ENCODE measurements at places on chromosomes 7 and 10.

DNA sequence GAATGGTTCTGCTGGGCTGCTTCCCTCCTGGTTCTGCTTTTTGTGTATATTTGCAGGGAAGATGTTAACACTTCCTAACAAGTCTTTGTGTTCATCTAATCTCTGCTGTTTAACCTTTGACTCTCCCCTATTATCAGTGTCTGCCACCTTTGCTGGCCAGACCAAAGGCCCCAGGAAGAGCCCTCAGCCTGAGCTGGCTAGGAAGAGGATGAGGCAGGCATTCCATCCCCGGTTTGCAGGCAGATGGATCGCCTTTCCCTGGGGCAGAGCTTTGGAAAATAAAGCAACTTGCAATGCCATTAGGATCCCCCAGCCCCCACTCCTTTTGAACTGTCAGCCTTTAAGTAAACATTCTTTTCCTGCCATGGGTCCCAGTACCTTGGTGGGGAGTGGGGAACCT, 19.0 kb downstream of the DPCD start:
- DNase-seq = no peak

- no peak for DNase-seq
Measured at GRCh38 chr7:74246497-74246896, 7.7 kb downstream of the RFC2 start.

DNA sequence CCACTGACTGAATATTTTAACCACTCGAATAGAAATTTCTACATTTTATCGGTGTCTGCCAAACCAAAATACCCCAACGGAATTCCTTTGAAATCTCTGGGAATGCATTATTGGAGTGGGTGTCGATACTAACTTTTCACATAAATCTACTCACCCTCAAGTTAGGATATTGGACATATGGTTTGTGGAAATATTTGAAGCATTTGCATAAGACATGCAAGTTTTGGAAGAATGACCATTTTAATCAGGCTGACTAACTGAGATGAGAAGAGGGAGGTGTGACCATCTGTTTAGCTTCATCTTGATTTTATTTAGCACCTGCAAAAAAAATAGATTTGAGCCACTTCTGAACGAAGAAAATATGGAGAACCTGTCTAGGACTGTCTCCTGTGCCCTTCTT, 61.2 kb downstream of the KLF6 start:
- no peak for DNase-seq

DNA sequence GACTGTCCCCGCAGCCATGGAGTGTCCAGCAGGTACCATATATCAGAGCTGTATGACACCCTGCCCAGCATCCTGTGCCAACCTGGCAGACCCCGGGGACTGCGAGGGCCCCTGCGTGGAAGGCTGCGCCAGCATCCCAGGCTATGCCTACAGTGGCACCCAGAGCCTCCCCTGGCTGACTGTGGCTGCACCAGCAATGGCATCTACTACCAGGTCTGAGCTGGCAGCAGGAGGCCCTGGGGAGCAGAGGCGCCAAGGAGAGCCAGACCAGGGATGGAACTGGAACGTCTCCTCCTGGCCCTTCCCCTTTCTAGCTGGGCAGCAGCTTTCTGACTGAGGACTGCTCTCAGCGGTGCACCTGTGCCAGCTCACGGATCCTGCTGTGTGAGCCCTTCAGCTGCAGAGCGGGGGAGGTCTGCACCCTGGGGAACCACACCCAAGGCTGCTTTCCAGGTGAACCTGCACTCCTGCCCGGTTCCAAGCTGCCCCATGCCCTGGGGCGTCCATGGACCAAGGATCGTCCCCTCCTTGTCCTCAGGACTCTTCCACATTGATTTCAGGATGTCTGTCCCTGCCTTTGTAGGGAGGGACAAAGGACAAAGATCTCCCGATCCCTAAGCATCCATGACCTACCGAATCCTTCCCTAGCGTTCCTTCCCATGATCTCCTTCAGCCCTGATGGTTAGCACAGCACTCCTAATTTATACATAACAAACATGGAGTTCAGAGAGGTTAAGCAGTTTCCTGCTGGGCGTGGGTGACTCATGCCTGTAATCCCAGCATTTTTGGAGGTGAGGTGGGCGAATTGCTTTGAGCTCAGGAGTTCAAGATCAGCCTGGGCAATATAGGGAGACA, 33.3 kb downstream of the EPHB4 start:
- no peak for DNase-seq

Measured in stimulated activated naive CD8-positive, alpha-beta T cell treated with anti-CD3 and anti-CD28 coated beads, Interleukin-15, amount 100 ng/mL, for 72 hours (primary cell).